ENCODE measurements at places on chromosomes 4 and X. TPM values are rescaled to one million over a fixed set of nuclear protein-coding genes. Genes with fewer than 3 reads are reported as not detected.

GRCh38 chr4:163748449-163748848 lies 254.0 kb downstream of the TMA16 start:
- H3K4me3 ChIP-seq, result no peak overlapping the region
- H3K4me1 ChIP-seq, result no peaks in the 10 kb centered on the region
- H3K27ac ChIP-seq, result no peak overlapping the region

DNA sequence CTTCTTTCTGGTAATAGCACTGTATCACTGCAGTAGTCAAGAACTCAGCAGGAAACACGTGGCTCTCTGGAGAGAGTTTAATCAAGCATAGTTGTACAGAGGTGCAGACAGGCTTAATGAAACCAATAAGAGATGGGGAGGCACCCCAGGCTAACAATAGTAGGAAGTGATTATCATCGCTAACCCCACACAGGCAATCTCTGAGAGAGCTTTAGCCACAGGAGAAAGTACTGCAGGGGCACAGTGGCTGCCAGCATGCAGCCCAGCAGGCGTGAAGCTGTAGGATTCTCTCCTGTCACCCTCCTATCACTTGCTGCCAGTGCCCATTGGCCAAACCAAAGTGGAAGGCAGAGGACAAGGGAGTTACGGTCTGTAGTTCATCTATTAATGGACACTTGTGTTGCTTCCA lies 450.0 kb upstream of the RASGEF1B start:
- no peaks in the 10 kb centered on the region for H3K27me3 ChIP-seq
- no peaks in the 10 kb centered on the region for H3K36me3 ChIP-seq
- peaks cover 10% of the 10 kb centered on the region for H3K4me1 ChIP-seq
- peak; percentile 77 for DNase-seq

DNA sequence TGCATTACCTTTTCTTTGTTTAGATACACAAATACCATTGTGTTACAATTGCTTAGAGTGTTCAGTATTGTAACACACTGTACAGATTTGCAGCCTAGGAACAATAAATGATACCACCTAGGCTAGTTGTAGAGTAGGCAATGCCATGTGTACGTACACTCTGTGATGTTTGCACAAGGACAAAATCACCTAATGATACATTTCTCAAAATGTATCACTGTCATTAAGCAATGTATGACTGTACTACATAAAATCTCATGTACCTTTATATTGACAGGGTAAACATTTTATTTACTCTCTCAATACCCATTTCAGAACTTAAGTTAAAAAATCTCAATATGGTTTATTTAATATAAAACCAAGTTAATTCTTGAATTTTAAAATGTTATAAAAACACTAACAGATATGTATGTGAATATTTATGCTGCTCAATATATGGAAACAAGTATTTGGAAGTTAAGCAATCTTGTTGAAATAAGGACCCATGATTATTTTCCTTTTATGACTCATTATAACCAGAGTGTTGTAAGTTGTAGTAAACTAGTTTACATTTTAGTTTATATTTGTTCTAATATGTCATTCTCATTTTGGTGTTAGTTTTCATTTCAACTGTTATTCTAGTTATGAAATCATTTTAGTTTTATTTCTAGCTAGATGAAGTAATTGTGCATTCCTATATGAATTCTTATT lies 409.2 kb downstream of the TLL1 start:
- no peak for DNase-seq
- no peaks in the 10 kb centered on the region for H3K36me3 ChIP-seq
- H3K27me3 ChIP-seq, result no peaks in the 10 kb centered on the region

DNA sequence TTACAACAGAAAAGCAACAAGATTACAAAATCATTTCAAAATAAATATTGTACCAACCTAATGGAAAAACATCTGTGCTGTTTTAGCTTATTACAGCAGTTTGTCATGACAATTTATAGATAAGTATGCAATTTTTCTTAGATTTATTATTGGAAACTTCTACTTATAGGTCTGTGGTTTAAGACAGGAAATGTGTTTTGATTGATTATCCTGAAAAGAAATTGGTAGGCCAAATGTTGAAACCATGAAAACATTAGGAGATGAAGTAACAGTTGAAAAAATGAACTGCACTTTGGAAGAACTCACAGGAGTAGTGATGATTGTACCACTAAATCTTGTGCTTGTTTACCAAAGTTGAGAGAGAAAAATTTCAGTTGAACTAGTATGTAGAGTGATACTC lies 162.2 kb upstream of the GIMD1 start:
- DNase-seq, result peak; percentile 77
- no peak overlapping the region for H3K27ac ChIP-seq
- no peaks in the 10 kb centered on the region for H3K4me1 ChIP-seq
- H3K27me3 ChIP-seq, result no peaks in the 10 kb centered on the region

DNA sequence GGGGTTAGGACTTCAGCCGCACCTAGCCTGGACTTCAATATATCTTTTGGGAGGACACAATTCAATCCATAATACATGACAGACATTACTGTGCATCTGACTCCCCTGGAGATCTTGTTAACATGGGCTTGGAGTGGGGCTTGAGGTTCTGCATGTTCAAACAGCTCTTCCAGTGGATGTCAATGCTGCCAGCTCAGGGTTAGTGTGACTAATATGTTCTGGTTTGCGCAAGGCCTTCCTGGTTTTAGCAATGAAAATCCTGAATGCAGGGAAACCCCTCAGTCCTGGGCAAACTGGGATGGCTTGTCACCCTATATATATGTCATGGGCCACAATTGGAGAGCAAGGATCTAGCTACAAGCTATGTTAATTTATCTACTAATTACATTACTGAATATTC lies 2.7 kb upstream of the TSPAN7 start:
- H3K4me1 ChIP-seq, result peaks cover 5% of the 10 kb centered on the region
- no peaks in the 10 kb centered on the region for H3K36me3 ChIP-seq
- H3K4me3 ChIP-seq, result no peak overlapping the region
- H3K27ac ChIP-seq, result no peak overlapping the region

The VEGFD gene
- 0.44 TPM for total RNA-seq

The ODAPH gene
- total RNA-seq, result not detected

DNA sequence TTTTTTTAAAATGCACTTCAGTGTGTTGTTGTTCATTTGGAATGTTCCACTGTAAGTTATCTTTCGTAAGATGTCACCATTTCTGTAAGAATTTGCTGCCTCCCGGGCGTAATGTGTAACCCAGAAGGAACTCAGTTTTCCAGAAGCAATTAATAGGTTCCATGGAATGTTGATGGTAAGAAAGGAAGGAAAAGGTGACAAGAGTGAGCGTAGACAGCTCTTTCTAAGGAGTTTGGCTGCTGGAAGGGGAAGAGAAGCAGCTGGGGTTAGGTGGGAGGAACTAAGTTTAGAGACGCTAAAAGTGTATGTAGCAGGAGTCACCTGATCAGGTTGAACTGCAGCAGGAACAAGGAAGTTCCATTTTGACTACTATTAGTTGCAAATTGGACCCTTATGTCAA lies 35.9 kb downstream of the PNMA5 start:
- H3K27me3 ChIP-seq, result peaks cover 15% of the 10 kb centered on the region
- peaks cover 9% of the 10 kb centered on the region for H3K4me1 ChIP-seq
- peak overlapping the region; percentile 28 for H3K4me3 ChIP-seq
- no peak for DNase-seq
- H3K36me3 ChIP-seq, result no peaks in the 10 kb centered on the region
- H3K27ac ChIP-seq, result peak overlapping the region; percentile 86

- peak; percentile 7 for DNase-seq
- peaks cover 6% of the 10 kb centered on the region for H3K36me3 ChIP-seq
- no peak overlapping the region for H3K4me3 ChIP-seq
- H3K4me1 ChIP-seq, result no peaks in the 10 kb centered on the region
- H3K27ac ChIP-seq, result no peak overlapping the region
These were observed 44.8 kb downstream of the SMARCA1 start for GRCh38 chrX:129478516-129478915.

DNA sequence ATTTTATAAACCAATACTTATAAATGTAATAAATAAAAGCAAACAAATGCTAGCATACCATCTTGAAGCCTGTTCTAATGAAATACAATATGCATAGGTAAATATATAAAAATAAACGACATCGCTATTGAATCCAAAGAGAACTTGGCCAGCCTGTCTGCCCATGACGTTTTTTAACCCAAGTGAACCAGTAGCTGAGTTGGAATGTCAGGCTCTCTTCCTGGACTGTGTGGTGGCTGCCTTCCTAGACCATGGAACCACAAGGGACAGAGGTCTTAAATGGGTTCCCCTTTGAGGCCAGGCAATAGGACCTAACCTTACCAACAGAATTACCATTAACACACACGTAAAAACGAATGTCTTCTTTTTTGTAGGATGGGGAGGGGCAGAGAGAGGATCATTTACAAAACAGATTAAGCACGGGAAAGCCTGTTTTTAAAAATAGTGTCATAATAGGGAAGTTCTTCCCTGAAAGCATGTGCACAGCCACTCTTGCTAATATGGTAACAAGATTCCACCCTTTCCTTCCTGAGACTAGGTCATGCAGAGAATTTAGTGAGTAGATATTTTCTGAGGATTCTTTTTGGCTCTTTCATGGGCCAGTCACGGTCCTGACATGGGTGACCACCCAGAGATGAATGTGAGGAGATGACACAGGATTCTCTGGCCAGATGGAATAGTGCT lies 69.4 kb upstream of the ACSL1 start:
- no peaks in the 10 kb centered on the region for H3K36me3 ChIP-seq
- DNase-seq, result peak; percentile 45
- no peak overlapping the region for H3K27ac ChIP-seq
- H3K27me3 ChIP-seq, result no peaks in the 10 kb centered on the region

- H3K27ac ChIP-seq, result no peak overlapping the region
- no peak for DNase-seq
- H3K36me3 ChIP-seq, result peaks cover 21% of the 10 kb centered on the region
- H3K4me1 ChIP-seq, result no peaks in the 10 kb centered on the region
- no peaks in the 10 kb centered on the region for H3K27me3 ChIP-seq
These were observed 77.2 kb downstream of the C4orf51 start for GRCh38 chr4:145757188-145757587.

The PAGE1 gene
- not detected for total RNA-seq

GRCh38 chr4:109728385-109728784 lies 1.5 kb downstream of the PLA2G12A start:
- no peak overlapping the region for H3K27ac ChIP-seq
- no peaks in the 10 kb centered on the region for H3K27me3 ChIP-seq
- no peaks in the 10 kb centered on the region for H3K36me3 ChIP-seq
